ENCODE measurements at places on chromosomes 2 and 18. TPM values are rescaled to one million over a fixed set of nuclear protein-coding genes. Genes with fewer than 3 reads are reported as not detected.

DNA sequence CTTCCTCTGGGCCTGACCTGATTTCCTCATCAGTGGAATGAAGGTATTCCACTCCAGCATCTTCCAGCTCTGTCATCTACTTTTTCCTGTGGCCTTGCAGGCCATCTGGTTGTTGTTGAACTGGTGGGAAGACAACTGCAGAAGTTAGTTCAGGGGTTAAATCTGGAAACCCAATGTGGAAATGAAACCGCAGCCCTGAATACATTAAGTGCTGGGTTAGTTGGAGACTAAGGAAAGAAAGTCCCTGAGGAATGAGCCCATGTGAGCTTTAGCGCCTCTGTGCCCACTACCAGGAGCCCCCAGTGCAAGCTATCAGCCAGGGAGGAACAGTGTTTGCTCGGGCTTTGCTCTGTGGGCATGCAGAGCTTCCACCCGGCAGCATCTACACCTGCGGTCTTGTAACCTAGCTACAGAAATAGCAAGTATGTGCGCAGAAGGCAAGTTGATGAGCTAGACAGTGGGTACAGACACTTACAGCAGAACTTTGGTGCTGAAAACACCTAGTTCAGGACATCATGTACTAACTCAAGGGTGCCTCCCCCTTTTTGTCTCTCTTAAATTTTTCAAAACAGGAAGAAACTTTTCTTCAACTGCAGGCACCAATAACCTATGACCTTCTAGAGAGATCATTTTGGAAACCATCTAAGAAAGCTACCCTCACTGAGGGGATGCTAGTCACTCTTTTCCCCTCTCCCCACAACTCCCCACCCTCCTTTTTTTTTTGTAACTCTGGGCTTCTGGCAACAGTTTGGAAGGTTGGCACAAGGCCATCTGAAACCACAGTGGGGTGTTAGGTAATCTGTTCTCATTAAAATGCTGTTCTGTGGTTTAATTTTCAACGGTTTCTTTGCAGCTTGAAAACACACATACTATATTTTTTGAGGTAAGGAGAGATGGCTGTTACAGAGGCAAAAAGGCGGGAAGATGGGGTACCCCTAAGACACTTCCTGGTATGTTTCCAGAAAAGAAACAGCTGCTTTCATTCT, 18.3 kb upstream of the CXCR4 start:
- no peaks in the 10 kb centered on the region for H3K4me1 ChIP-seq
- DNase-seq = no peak
- no peak overlapping the region for H3K27ac ChIP-seq
- peaks cover 25% of the 10 kb centered on the region for H3K27me3 ChIP-seq
- no peaks in the 10 kb centered on the region for H3K36me3 ChIP-seq

GRCh38 chr18:58850786-58851469, 13.7 kb upstream of the ZNF532 start:
- H3K4me3 ChIP-seq = no peak overlapping the region
- no peaks in the 10 kb centered on the region for H3K27me3 ChIP-seq
- no peaks in the 10 kb centered on the region for H3K36me3 ChIP-seq

- peaks cover 25% of the 10 kb centered on the region for H3K4me1 ChIP-seq
- no peaks in the 10 kb centered on the region for H3K36me3 ChIP-seq
- no peaks in the 10 kb centered on the region for H3K27me3 ChIP-seq
- H3K4me3 ChIP-seq = no peak overlapping the region
Observed at GRCh38 chr2:37378411-37378810, 34.0 kb downstream of the QPCT start.

- no peaks in the 10 kb centered on the region for H3K27me3 ChIP-seq
- H3K27ac ChIP-seq = no peak overlapping the region
- no peak for DNase-seq
- no peak overlapping the region for H3K4me3 ChIP-seq
Observed at GRCh38 chr2:15242936-15243461, 318.1 kb downstream of the NBAS start.

The IL36G gene
- not detected for total RNA-seq
